ENCODE measurements at places on chromosomes 11 and 22. TPM values are rescaled to one million over a fixed set of nuclear protein-coding genes. Genes with fewer than 3 reads are reported as not detected.

DNA sequence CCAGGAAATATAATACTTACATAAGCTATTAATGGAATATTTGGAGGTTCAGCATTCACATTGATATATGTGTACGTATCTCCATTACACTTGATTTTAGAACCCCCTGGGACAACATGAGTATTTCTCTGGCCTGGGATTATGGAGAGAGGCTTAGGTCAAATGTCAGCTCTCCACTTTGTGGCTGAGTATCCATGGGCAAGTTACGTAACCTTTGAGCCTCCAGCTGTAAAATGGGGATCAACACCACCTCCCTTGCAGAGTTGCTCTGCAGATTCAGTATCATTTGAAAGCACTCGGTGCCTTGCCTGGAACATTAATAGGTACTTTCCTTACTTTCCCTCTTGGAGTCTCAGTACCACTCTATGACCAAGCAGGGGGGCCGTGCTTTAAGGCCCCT, 33.2 kb downstream of the C22orf31 start:
- H3K27ac ChIP-seq, result no peak overlapping the region
- peaks cover 39% of the 10 kb centered on the region for H3K27me3 ChIP-seq
- H3K4me3 ChIP-seq, result no peak overlapping the region
- H3K4me1 ChIP-seq, result peaks cover 17% of the 10 kb centered on the region
- DNase-seq, result no peak

- no peaks in the 10 kb centered on the region for H3K4me1 ChIP-seq
- no peak overlapping the region for H3K27ac ChIP-seq
- no peak for DNase-seq
- H3K27me3 ChIP-seq, result peaks cover 3% of the 10 kb centered on the region
- no peaks in the 10 kb centered on the region for H3K36me3 ChIP-seq
- H3K4me3 ChIP-seq, result no peak overlapping the region
Observed at GRCh38 chr11:8292351-8292750, 28.7 kb upstream of the LMO1 start.

- no peaks in the 10 kb centered on the region for H3K36me3 ChIP-seq
- H3K27me3 ChIP-seq, result peaks cover 6% of the 10 kb centered on the region
- no peaks in the 10 kb centered on the region for H3K4me1 ChIP-seq
- no peak overlapping the region for H3K27ac ChIP-seq
- peak; percentile 91 for DNase-seq
Observed at GRCh38 chr22:44975427-44976262, 34.2 kb downstream of the PHF21B start.

- no peak overlapping the region for H3K4me3 ChIP-seq
- H3K27me3 ChIP-seq, result no peaks in the 10 kb centered on the region
- no peak for DNase-seq
- H3K4me1 ChIP-seq, result peaks cover 6% of the 10 kb centered on the region
- H3K36me3 ChIP-seq, result no peaks in the 10 kb centered on the region
Observed at GRCh38 chr11:46034041-46034440, 87.2 kb downstream of the PHF21A start.

GRCh38 chr22:20486229-20486628, 9.4 kb downstream of the KLHL22 start:
- peaks cover 13% of the 10 kb centered on the region for H3K4me1 ChIP-seq
- H3K27me3 ChIP-seq, result no peaks in the 10 kb centered on the region
- no peak overlapping the region for H3K27ac ChIP-seq
- peaks cover 12% of the 10 kb centered on the region for H3K36me3 ChIP-seq
- DNase-seq, result no peak

DNA sequence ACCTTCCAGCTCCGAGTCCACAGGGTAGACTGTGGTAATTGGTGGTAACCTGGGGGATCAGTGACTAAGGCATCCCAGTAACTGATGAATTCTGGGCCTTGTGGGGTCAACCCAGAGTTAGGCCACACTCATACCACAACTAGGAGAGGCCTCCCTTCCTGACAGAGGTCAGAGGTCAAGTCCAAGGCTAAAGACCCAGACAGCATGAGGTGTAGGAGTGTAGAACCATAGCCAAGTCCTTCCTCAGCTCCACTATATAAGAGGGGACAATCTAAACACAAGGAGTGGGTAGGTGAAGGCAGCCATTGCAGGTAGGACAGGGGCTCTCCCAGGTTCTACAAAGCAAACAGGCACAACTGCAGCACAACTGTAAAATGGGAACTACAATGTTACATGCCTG, 4.6 kb downstream of the AP1B1 start:
- no peak overlapping the region for H3K27ac ChIP-seq
- peaks cover 4% of the 10 kb centered on the region for H3K36me3 ChIP-seq
- DNase-seq, result no peak
- H3K4me1 ChIP-seq, result peaks cover 61% of the 10 kb centered on the region
- H3K4me3 ChIP-seq, result no peak overlapping the region

MMP7 gene
- not detected for total RNA-seq

DNA sequence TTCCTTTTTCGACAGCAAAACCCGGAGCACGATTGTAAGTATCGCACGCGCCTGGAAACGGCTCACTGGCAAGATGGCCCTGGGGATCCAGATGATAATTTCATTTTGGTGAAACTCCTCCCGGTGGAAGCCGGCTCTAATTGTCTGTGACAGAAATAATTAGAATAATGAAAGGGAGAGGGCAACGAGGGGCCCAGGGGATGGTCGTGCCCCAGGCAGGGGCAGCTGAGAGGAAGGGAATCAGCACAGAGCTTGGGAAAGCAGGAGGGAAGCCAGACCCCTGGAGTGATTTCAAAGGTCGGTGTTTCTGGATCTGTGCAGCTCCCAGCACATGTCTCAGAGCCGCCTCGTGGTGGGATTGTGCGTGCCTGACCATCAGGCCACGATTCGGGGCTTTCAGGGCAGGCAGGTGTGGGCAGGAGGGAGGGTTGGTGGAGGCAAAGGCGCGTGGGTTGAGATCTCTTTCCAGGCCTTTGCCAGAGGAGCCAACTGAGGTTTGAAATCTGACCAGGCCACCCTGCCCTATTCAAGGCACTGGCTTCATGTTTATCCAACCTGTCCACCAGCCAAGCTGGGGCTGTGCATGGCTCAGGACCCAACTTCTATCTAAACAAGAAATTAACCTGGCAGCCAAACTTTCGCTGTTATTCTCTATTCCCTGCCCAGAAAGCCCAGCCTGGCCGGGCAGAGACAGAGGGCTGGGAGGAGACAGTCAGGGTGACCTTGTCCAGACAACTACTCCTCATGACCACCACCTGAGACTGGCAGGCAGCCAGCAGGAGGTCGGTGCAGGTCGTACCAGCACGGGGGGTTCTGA, 27.8 kb downstream of the ANO1 start:
- H3K36me3 ChIP-seq, result no peaks in the 10 kb centered on the region
- no peak overlapping the region for H3K4me3 ChIP-seq
- H3K4me1 ChIP-seq, result no peaks in the 10 kb centered on the region
- no peak overlapping the region for H3K27ac ChIP-seq

DNA sequence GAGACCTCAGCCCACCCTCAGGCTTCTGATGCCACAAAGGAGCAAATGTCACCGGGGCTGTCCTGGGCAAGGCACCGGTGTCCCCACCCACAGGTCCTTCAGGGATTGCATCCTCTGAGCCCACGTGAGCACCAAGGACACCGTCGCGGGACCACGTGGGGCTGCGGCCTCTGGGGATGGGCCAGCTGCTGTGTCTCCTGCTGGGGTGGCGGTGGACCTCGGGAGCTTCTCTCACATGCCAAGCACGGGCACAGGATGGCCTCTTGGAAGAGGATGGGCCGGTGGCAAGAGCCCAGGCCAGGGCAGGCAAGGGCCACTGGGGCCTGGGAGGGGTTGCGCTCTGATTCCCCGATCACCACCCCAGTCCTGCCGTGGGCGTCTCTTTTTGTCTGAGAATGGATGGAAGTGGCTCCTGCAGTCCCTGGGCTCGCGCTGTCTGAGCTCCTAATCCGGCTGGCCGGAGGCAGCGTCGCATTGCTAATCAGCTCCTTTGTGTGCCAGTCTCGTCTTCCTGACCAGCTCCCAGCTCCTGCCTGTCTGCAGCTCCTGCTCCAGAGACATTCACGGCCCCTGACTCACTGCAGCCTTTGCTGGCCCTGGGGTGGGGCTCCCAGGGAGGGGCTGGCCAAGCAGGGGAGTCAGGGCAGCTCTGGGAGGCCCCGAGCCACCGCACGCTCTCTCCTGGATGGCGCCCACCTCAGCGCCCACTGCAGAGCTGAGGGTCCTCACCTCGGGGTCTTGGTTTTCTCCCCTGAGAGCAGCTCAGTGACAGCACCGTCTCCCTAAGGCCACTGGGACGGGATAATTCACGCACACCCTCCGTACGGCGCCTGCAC, 146.7 kb downstream of the CTTN start:
- no peak for DNase-seq
- H3K27me3 ChIP-seq, result no peaks in the 10 kb centered on the region
- H3K27ac ChIP-seq, result no peak overlapping the region
- no peaks in the 10 kb centered on the region for H3K4me1 ChIP-seq

VPS51 gene
- total RNA-seq, result 90.8 TPM

IL17REL gene
- 0.15 TPM for total RNA-seq

ISX gene
- total RNA-seq, result not detected

TREH gene
- total RNA-seq, result not detected

DNA sequence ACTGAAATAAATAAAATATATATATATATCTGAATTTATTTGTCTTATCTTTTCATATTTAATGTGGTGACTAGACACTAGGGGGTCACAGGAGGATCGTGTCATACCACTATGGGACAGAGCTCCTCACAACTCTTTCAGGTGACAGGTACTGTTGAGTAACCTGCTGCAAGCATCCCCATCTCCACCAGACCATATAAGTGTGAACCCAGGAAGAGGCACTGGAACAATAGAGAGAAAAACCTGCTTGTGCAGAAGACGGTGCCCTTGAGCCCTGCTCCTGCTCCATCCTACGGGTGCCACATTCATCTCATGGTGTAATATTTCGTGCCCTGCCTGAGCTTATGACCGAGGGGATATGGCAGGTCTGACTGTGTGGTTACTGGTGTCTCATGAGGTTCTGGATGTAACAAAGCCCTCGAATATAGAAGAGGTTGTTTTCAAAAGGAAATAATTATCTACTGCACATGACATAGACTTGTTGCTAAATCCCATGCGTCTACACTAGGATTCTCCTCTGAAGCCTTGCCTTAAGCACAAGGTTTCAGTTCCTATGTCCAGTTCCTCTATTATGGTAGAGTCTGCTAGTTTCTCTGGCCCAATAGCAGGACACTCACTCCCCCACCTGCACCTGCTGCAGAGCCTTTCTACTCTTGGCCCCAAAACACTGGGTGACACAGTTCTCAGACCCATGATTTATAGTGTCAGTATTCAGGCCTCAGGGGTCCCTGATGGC, 70.4 kb downstream of the GGTLC2 start:
- H3K27ac ChIP-seq, result no peak overlapping the region
- peaks cover 4% of the 10 kb centered on the region for H3K4me1 ChIP-seq
- no peak for DNase-seq
- no peak overlapping the region for H3K4me3 ChIP-seq
- H3K36me3 ChIP-seq, result no peaks in the 10 kb centered on the region

TMEM45B gene
- total RNA-seq, result 3.9 TPM

PKDREJ gene
- not detected for total RNA-seq

UBQLNL gene
- total RNA-seq, result 0.26 TPM

GRCh38 chr22:32811788-32812545, 10.5 kb downstream of the TIMP3 start:
- H3K27ac ChIP-seq, result no peak overlapping the region
- H3K36me3 ChIP-seq, result no peaks in the 10 kb centered on the region
- no peak for DNase-seq
- peaks cover 9% of the 10 kb centered on the region for H3K27me3 ChIP-seq
- no peak overlapping the region for H3K4me3 ChIP-seq

GRCh38 chr11:63599211-63600122, 14.8 kb downstream of the PLAAT3 start:
- no peaks in the 10 kb centered on the region for H3K27me3 ChIP-seq
- no peaks in the 10 kb centered on the region for H3K36me3 ChIP-seq
- H3K4me1 ChIP-seq, result peaks cover 2% of the 10 kb centered on the region

OR10A5 gene
- total RNA-seq, result not detected

SLN gene
- not detected for total RNA-seq

GAS2L1 gene
- total RNA-seq, result 0.26 TPM

DNA sequence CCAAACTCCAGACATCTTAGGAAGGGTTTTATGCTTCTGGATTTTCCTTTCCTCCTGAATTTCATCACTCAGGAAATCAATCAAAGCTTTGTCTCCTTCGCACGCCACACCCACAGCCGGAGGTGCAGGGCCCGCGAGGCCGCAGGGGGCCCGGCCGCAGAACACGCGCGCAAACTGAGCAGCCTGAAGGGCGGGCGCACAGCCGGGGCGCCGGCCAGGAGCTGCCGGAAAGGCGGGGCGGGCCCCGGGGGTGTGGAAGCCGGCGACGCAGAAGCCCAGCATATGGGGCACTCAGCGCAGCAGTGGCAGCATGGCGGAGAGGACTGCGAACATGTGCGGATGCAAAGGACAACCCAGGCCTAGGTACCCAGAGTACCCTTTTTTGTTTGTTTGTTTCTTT, 33.1 kb upstream of the SPTBN2 start:
- H3K4me3 ChIP-seq, result no peak overlapping the region
- no peak overlapping the region for H3K27ac ChIP-seq
- H3K4me1 ChIP-seq, result no peaks in the 10 kb centered on the region
- H3K36me3 ChIP-seq, result peaks cover 3% of the 10 kb centered on the region

All from activated naive CD4-positive, alpha-beta T cell treated with anti-CD3 and anti-CD28 coated beads for 36 hours (primary cell).